Activated T-cell treated with anti-CD3 and anti-CD28 coated beads for 4 hours (primary cell): ENCODE measurements at places on chromosomes 1 and 21.

DNA sequence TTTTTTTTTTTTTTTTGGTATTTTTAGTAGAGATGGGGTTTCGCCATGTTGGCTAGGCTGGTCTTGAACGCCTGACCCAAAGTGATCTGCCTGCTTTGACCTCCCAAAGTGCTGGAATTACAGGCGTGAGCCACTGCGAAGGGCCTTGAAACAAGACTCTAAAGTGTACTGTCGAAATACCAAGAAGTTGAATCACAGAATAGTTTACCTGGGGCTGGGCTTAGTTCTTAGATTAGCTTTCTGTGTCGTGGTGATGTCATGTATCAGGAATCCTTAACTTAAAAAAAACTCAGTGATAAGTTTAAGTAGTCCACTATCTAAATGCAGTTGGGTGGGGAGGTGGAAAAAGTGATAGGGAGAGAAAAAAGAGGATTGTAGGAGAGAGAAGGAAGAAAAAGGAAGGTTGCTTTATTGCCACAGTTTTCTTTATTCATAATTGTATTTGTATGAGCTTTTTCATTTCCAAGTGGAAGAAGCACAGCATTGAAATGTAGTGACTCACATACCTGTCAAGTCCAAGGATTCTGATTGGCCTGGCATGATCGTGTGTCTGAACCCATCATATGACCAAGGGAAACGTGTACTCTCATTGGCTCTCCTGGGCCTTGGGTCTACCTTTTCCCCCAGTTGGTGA lies 13.4 kb downstream of the ITSN1 start:
- DNase-seq = no peak

DNA sequence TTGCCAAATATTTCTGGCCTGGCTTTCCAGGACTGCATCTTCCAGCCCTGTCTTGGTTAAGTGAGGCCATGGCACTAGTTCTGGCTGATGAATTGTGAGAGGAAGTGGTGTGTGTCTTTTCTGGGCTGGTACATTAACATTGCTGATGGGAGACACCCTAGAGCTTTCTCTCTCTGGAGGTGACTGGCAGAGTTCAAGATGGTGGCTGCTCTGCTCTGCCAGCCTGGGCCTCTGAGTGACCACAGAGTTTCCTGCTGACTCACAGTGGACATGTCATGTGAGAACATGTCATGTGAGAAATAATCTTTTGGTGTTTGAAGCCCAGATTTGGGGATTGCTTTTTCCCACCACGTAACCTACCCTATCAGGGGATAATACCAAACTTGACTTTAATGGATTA lies 218.0 kb upstream of the KIAA0040 start:
- DNase-seq = no peak

DNA sequence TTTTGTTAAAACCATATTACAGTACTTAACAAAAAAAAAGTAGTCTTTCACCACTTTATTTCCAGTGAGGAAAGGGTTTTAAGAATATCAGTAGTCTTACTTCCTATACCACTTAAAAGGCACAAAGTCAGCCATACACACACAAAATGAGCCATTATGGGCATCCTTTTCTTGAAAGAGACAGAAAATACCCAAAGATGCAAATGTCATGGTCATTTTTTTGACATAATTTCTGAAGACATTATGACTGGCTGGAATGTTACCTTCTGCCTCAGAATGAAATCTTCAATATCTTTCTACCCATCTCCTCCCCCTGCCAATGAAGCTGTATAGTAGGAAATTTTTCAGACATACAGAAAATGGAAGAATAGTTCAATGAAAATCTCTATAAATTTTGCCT lies 237.7 kb downstream of the SLC45A1 start:
- DNase-seq = no peak

DNA sequence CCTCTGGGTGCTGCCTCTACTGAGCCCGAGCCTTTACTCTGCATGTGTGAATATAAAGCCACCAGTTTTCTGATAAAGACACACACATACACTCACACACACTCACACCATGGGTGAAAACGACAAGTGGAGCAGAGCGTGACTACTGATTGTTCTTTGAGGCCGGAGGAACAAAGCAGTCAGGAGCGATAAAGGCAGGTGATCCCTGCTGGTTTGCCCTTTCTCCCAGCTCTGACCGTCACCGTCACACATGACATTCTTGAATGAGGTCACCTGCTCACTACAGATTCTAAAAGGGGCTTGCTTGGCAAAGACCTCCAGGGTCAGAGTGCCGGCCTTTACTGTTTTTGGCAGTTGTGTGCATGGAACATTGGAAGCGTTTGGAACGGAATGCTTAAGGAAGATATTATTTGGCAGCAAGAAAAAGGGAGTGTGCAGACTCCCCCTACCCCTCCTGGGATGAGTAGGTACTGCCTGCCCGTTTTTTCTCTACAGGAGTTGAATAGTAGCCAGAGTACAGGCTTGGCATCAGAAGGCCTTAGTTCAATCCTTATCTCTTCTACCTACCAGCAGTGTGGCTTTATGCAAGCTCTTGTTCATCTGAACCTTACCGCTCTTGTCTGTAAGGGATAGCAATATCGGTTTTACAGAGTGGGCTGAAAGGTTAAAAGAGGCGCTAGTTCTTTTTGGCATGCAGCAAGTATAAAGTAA lies 79.7 kb downstream of the PBX1 start:
- no peak for DNase-seq

DNA sequence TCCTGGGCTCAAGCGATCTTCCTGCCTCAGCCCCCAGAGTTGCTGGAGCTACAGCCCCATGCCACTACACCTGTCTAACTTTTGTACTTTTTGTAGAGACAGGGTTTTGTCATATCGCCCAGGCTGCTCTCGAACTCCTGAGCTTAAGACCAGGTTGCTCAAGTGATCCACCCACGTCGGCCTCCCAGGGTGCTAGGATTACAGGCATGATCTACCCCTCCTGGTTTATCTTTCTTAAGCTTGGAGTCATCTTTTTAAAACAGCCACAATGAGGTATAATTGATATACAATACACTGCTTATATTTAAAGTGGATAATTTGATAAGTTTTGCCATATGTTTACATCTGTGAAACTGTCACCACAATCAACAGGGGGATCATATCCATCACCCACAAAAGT lies 25.4 kb upstream of the WDR26 start:
- no peak for DNase-seq

DNA sequence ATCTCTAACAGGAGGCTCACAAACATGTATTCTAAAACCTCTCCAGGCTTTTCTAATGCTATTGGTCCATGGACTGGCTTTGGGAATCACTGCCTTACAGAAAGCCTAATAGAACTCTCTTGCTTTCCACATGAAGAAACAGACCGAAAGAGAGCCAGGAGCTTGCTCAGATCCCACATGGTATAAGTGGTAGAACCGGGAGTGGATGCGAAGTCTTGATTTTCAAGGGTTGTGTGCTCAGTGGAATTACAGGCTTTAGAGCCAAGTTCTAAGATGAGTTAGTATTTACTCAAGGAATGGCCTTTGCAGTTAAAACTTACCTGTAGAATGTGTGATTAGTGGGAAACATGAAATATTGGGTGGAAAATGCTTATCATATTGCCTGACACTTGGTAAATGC lies 54.3 kb upstream of the HSD17B7 start:
- no peak for DNase-seq

GRCh38 chr1:162319493-162320175 lies 57.0 kb downstream of the SPATA46 start:
- DNase-seq = no peak

- no peak for DNase-seq
Measured at GRCh38 chr1:231776010-231776756, 149.6 kb downstream of the DISC1 start.

- no peak for DNase-seq
Measured at GRCh38 chr1:177973585-177973984, 3.7 kb upstream of the SEC16B start.

GRCh38 chr1:59414406-59415133 lies 117.7 kb downstream of the FGGY start:
- DNase-seq = no peak

- no peak for DNase-seq
Measured at GRCh38 chr1:17198476-17199258, 6.3 kb upstream of the PADI1 start.

- DNase-seq = no peak
Measured at GRCh38 chr1:43066578-43066977, 105.5 kb downstream of the EBNA1BP2 start.

GRCh38 chr1:50048791-50049190 lies 25.0 kb upstream of the AGBL4 start:
- DNase-seq = no peak
